ENCODE measurements at places on chromosomes 4 and X. TPM values are rescaled to one million over a fixed set of nuclear protein-coding genes. Genes with fewer than 3 reads are reported as not detected.

DNA sequence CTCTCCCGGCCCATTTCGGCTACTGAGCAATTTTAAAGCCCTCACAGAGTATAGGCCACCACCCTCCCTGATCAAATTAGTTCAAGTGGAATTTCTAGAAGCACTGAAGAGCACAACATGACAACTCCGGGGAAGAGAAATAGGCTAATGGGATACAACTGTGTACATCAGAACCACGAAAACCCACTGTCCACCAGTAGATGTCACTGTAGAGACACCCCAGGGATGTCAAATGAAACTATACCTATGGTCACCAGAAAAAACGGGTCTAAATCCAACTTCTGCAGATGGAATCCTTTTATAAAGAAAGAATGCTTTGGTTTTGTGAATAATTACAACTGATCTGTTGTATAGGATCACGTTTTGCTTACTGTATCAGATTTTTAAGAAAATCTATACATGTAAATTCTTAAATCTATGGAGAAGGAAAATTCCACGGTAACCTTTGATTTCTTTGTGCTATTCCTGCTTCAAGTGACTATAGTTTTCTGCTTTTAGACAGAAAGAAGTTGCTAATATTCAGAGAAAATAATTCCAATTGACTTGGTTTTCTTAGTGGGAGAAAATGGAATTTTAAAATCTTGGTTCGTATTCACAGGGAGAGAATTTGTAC is 29.5 kb upstream of the MAP3K15 start:
- H3K4me1 ChIP-seq = no peaks in the 10 kb centered on the region
- H3K27me3 ChIP-seq = no peaks in the 10 kb centered on the region
- H3K36me3 ChIP-seq = peaks cover 30% of the 10 kb centered on the region
- peak overlapping the region; percentile 32 for H3K27ac ChIP-seq
- no peak overlapping the region for H3K4me3 ChIP-seq

GRCh38 chr4:47167081-47168035 is 136.0 kb downstream of the GABRB1 start:
- H3K27me3 ChIP-seq = peaks cover 28% of the 10 kb centered on the region
- DNase-seq = no peak
- no peak overlapping the region for H3K4me3 ChIP-seq
- no peak overlapping the region for H3K27ac ChIP-seq
- no peaks in the 10 kb centered on the region for H3K4me1 ChIP-seq
- H3K36me3 ChIP-seq = no peaks in the 10 kb centered on the region

GRCh38 chr4:3075652-3075981 is 1.1 kb downstream of the HTT start:
- peaks cover under 1% of the 10 kb centered on the region for H3K27me3 ChIP-seq
- H3K4me3 ChIP-seq = peak overlapping the region; percentile 95
- peaks cover 9% of the 10 kb centered on the region for H3K4me1 ChIP-seq
- H3K36me3 ChIP-seq = peaks cover 17% of the 10 kb centered on the region
- peak overlapping the region; percentile 44 for H3K27ac ChIP-seq

DNA sequence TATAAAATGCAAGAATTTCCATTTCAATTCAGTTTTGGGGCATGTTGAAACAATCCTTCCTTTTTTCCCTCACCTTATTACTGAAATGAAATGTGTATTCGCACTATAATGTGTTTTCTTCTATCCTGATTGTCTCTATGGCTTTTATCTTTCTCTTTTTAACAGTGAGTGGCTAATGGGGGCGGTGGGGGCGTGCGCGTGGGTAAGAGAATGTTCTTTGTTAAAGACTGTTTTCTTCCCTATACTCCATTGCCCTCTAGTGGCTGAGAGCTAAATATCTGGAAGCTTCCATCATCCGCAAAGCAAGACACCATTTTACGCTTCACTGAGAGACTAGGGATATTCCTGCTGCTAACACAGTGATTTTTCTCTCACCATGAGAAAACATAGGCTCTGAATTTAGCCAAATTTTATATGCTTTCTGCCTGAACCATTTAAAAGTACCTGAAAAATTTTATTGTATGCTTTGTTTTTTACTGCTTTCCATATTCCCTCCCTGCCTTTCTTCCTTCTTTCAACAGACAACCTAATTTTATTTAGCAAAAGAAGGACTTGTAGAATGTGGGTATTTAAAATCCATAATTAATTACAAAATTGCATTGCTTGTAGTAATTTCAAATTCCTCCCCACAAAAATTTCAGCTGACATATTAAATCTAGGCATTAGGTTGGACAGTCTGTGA is 194.0 kb downstream of the GASK1B start:
- H3K27me3 ChIP-seq = no peaks in the 10 kb centered on the region
- peak; percentile 29 for DNase-seq
- H3K36me3 ChIP-seq = peaks cover 5% of the 10 kb centered on the region
- H3K27ac ChIP-seq = peak overlapping the region; percentile 90
- no peaks in the 10 kb centered on the region for H3K4me1 ChIP-seq
- H3K4me3 ChIP-seq = peak overlapping the region; percentile 59

DNA sequence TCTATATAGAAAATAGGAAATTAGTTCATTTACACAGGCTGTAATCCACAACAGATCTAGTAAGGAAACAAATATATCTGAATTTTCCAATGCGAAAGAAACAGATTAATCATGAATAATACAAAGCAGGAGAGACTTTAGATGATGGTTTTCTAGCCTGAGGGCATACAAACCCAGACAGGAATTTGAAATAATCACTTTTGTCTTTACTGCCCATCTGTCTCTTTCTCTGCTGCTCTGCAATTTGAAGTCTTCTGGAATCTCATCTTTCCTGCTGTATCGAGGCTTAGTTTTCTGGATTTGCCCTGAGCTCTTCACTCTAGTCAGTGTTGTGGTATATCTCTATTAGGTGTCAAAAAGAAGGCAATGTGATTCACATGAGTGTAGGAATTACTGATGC is 711.8 kb upstream of the FAM241A start:
- no peaks in the 10 kb centered on the region for H3K27me3 ChIP-seq
- H3K4me1 ChIP-seq = peaks cover 20% of the 10 kb centered on the region
- no peak overlapping the region for H3K27ac ChIP-seq
- no peak overlapping the region for H3K4me3 ChIP-seq
- DNase-seq = no peak

DNA sequence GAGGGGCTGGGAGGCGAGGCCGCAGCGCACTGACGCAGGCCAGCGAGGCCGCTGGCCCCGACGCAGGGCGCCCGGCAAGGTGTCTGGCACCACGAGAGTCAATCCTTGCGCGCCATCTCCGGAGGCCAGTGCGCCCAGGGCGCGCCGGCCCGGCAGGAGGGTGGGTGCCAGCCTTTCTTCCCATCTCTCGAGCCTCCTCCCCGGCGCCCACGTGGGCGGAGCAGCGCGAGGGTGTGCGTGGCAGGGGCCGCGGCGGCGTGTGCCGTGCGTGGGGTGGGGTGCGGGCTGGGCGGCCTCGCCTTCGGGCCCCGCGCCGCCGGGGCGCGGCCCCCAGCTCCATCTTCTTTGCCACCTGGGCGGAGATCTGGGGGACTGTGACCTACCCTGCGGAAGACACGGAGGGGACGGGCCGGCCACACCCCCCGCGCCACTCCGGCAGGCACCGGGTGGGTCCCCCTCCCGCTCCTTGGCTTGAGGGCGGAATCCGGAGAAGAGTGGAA is 877 bp downstream of the JAKMIP1 start:
- no peak overlapping the region for H3K4me3 ChIP-seq
- H3K4me1 ChIP-seq = no peaks in the 10 kb centered on the region
- peaks cover 55% of the 10 kb centered on the region for H3K27me3 ChIP-seq
- DNase-seq = no peak

GRCh38 chr4:143486314-143486713 is 27.2 kb upstream of the SMARCA5 start:
- no peak overlapping the region for H3K4me3 ChIP-seq
- no peaks in the 10 kb centered on the region for H3K36me3 ChIP-seq
- H3K4me1 ChIP-seq = peaks cover 4% of the 10 kb centered on the region
- H3K27me3 ChIP-seq = no peaks in the 10 kb centered on the region

The ARAP2 gene
- 30.0 TPM for total RNA-seq

The EPHA5 gene
- total RNA-seq = not detected

The RRH gene
- total RNA-seq = 0.34 TPM

The MAGEB17 gene
- not detected for total RNA-seq

The CT45A1 gene
- not detected for total RNA-seq

The TCEAL5 gene
- not detected for total RNA-seq
